ENCODE measurements at places on chromosomes 16 and 17. TPM values are rescaled to one million over a fixed set of nuclear protein-coding genes. Genes with fewer than 3 reads are reported as not detected.

HEXD gene
- total RNA-seq, result 76.3 TPM

GRCh38 chr17:8518850-8519249, 83.2 kb downstream of the NDEL1 start:
- no peak for DNase-seq

SALL1 gene
- 0.33 TPM for total RNA-seq

DNA sequence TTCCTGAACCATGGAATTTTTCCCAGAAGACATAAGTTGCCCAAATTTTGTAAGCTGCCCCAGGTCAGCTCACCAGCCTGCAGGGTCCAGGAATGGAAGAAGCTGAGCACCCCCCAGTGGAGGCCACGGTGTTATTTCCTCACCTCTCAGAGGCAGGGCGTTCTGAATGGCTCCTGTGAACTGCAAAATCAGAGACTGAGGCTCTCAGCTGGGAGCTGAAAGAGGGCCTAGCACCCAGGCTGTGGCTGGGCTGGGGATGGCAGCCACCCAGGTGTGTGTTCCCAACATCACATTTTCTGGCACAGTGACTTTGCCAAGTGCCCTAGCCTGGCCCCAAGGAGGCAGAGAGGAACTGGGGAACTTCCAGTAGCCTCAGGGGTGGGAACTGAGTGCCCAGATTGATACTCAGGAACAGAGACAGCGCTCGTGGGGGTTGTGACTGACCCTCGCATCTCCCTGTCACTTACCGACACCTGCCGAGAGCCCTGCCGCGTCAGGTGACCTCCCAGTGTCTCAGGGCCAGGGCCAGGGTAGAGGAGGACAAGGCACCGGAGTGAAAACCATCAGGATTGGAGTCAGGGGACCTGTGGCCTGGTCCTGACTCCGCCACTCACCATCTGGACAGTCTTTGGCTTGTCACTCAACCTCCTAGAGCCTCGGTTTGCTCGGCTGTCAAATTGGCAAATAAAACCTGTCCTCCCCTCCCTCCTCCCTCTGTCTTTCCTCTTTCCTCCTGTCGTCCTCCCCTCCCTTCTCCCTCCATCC, 11.3 kb downstream of the CACNG4 start:
- DNase-seq, result no peak

KRT33B gene
- total RNA-seq, result not detected

DNA sequence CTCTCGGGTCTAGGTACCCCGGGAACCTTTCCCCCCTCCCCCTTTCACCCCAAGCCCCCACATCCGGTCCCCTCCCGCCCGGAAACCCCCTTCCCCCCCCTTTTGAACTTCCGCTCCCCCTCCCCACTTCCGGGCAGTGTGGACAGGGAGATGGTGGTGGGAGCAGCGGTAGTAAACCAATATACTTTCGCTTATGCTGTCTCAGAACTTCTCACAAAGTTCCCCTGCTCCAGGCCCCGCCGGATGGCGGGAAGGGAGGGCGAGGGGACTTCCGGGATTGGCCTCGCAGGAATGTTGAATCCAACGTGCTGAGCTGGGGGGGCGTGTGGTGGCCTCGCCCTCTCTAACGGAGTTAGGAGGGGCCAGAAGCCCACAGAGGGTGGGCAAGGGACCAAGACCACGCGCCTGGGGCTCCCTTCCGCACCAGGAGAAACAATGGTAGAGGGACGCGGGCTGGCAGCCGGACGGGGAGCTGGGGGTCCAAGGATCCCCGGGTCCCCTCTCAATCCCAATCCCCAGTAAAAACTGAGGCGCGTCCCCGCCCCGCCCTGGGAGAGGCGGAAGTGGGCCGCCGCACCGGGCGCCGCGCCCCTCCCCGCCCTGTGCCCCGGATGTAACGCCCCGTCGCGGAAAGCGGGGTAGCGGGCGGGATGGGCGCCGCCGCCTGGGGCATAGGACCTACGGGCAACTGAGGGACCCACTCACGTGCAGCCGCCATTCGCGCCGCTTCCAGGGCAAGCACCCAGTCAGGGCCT, 742 bp downstream of the PFN1 start:
- peak; percentile 71 for DNase-seq

DNA sequence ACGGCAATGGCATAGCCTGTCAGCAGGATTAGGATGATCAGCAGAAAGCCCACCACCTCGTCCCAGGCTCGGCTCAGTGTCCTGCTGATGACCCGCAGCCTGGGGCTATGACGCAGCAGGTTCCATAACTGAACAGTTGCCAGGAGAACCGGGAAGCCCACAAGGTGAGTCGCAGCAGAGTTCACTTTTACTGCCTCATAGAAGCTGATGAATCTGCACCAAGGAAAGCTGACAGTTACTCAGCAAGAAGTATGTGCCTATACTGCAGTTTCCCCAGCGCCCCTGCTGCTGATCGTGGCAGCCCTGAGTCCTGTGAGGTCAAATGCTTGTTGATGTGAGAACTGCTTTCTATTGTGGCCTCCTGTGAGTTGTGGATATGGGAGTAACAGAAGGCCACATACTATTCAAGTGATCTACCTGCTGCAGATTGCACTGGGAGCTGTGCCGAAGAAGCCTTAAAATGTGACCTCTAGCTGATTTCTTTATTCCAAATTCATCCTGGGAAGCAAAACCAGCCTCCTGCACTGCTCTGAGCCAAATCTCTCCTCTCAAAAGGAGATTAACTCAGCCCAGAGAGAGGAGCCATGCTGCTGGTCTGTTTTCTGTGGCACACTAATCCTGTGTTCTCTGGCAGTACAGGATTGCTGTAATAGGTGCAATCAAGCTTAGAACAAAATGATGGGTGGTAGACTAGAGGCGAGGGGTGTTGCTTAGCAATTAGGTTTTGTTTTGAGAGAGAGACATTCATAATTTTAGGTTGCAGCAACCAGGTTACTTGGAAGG, 38.8 kb downstream of the IST1 start:
- DNase-seq, result no peak

DNA sequence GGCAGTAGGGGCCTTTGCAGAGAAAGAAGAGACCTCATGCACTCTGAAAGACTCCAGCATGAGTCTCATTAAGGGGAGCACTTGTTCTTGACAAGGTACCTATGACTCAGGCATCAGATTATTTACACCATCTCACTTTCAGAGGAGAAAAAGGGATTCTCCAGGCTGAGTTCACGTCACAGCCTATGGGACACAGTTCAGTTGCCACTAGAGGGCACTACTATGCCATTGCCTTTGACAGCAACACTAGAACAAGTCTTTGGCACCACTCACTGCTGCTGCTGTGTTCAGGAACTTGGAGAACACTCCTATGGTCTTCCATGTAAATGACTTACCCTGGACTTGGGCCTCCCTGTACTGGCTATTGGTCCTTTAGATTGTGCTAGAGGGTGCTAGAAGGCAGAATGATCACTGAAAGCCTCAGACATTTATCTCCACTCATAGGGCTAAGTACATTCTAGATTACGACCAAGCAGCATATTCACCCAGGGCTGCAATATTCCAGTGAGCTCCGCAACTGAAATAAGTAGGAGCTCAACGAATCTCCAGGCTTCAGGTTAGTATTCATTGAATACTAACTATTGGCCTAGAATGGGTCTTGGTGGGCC, 225.1 kb upstream of the CA10 start:
- DNase-seq, result peak; percentile 51

- DNase-seq, result no peak
These were observed 52.3 kb downstream of the RPTOR start for GRCh38 chr17:80596760-80597608.

HS3ST6 gene
- total RNA-seq, result 0.36 TPM

Data from mesothelial cell of epicardium (in vitro differentiated cells).